ENCODE measurements at places on chromosomes 2 and 18.

DNA sequence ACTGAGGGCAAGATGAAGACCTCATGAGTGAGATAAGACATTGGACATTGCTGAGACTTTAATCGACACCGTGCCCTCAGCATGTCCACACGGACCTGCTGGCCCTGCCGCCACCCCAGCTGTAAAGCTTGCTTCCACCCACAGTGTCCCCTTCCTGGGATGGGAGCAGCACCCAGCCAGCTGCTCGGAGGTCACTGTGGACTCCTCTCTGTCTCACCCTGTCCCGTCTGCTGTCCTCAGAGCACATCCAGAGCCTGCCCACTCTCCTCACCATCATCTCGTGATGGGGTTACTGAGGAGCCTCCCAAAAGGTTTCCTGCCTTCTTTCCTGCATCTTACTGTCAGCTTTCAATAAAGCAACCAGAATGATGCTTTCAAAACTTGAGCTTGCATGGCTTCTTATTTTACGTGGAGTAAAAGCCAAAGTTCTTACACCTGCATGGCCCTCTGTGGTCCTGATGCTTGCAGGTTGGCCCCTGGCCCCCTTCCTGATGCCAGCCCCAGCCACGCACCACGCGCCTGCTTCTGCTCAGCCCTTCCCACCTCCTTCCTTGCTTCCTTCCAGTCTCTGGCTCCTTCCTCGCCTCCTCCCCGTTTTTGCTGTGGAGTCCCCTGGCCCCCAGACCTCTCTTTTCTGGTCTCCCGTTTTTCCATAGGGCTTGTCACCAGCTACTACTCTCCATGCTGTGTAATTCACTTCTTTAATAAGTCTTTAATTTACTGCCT lies 67.0 kb downstream of the DGKD start:
- no peak for DNase-seq

DNA sequence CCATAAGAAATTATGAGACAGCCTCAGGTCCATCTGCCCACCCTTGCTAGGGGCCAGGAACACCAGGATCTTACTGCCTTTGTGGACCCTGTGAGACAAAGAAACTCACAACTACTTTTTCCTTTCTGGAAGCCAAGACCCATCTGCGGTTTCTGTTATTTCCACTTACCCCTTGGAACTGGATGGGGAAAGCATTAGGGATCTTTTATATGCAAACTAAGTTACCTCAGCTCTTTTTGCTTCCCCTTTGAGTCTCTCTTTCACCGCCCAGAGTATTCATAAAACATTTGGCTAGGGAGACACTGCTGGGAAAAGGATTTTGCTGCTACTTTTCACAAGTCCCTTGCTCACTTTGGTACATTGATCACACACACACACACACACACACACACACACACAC lies 95.7 kb downstream of the ZNF385B start:
- DNase-seq: no peak

- DNase-seq: no peak
Measured at GRCh38 chr2:201969938-201970785, 63.5 kb upstream of the FZD7 start.

DNA sequence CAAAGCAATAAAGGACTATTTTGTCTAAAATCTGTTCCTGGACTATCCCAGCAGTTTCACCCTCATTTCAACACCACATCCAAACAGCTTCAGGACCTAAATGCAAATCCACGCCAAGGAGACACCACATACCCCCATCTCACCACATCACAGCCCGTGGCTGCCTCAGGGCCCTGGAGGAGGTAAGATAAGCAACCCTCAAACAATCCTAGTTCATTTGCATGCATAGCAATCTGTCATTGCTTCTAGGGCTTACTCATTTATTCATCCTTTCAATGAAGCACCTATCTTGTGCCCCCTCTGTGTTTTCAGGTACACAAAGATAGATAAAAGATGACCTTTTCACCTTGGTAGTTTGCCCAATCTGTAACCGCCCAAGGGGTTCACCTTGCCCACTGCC lies 86.5 kb downstream of the VSNL1 start:
- no peak for DNase-seq

GRCh38 chr2:136798766-136799165 lies 33.4 kb downstream of the THSD7B start:
- DNase-seq: no peak

DNA sequence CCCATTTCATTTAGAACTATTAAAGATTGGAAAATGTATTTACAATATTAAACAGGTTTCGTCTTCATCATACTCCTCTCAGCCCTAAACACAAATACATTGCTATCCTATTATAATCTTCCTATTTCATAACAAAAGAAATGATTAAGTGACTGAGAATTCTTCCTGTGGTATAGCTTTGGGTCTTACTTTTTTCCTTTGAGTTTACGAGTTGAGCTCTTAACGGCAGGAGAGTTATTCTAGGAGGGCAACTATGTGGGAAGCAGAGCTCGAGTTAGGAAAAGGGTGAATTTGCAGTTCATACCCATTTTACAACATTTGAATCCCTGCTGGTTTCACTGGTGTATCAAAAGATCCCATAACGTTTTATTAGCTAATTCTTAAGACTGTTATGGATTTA lies 105.0 kb downstream of the FIGN start:
- no peak for DNase-seq

DNA sequence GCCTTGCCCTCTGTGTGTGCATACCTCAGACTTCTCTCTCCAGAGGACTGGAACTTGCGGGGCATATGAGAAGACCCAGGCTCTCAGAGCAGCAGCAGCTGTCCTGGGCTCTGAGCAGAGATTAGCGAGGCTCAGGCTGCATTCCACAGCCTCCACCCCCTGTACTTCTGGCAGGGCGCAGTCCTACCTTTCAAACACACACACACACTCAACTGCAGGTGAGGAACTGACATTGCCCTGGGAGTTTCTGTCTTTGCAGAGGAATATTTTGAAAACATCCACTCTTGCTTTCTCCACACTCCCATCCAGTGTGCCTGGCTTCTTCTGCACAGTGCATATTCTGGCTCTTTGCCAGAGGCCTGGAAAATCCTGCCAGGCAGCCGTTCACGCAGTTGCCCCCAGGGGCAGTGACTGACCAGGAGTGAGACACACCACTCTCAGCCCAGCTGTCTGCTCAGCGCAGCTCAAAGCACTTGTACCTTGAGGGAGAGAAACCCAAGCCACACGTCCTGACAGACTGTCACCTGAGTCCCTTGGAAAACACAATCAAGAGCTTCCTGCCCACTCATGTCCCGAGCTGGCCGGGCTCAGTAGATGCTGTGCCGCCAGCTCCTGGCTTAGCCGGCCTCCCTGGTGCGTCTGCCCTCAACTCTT lies 460.8 kb downstream of the RNF144A start:
- DNase-seq: no peak

- DNase-seq: no peak
Measured at GRCh38 chr18:13649397-13650390, 76.7 kb downstream of the FAM210A start.

- DNase-seq: no peak
Measured at GRCh38 chr2:168749297-168749696, 53.1 kb upstream of the NOSTRIN start.

GRCh38 chr2:202408546-202409140 lies 32.5 kb downstream of the BMPR2 start:
- no peak for DNase-seq

GRCh38 chr2:216694082-216694825 lies 1.1 kb downstream of the IGFBP5 start:
- peak; percentile 13 for DNase-seq

- DNase-seq: no peak
Measured at GRCh38 chr2:224126440-224126839, 87.4 kb upstream of the SERPINE2 start.

DNA sequence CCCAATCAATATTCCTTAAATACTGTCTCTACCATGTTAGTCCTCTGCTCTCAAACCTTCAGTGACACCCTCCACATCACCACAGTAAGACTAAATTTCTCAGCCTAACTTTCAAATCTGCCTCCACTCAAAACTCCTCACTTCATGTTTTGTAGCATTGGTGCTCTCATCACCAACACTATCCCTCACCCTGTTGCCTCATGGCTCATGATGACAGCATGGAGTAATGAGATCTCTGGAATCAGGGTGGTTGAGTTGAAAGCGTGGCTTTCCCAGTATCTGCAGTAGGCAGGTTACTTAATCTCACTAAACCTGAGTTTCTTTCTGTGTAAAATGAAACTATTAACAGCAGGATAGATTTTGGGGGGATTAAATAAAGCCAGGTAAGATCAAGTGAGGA lies 621.4 kb downstream of the NYAP2 start:
- no peak for DNase-seq

DNA sequence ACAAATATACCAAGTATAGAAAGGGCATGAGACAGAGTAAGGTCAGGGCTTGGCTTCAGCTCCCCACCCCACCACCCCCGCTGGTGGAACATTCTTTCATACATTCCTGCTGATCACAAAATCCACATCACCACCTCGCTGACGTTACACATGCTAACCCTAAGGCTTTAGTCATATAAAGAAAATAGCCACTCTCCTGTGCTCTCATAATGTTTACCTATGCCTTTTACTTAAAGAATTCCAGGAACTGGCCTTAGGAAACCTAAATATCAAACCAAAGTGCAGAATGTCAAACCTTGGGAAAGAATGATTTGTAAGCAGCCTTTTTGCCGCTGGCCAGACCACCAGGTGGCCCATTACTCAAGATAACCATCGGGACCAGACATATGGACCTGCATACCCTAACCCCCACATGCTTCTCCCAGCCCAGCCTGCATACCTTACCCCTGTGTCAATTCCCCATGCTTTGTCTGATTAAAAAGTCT lies 136.3 kb upstream of the SLC39A10 start:
- DNase-seq: no peak

GRCh38 chr2:45700407-45701013 lies 49.0 kb downstream of the PRKCE start:
- DNase-seq: no peak

- no peak for DNase-seq
Measured at GRCh38 chr2:173678186-173678585, 287.0 kb downstream of the SP3 start.

GRCh38 chr2:239329972-239330572 lies 70.7 kb downstream of the HDAC4 start:
- DNase-seq: no peak

- no peak for DNase-seq
Measured at GRCh38 chr2:23283-23682, 23.0 kb downstream of the FAM110C start.

DNA sequence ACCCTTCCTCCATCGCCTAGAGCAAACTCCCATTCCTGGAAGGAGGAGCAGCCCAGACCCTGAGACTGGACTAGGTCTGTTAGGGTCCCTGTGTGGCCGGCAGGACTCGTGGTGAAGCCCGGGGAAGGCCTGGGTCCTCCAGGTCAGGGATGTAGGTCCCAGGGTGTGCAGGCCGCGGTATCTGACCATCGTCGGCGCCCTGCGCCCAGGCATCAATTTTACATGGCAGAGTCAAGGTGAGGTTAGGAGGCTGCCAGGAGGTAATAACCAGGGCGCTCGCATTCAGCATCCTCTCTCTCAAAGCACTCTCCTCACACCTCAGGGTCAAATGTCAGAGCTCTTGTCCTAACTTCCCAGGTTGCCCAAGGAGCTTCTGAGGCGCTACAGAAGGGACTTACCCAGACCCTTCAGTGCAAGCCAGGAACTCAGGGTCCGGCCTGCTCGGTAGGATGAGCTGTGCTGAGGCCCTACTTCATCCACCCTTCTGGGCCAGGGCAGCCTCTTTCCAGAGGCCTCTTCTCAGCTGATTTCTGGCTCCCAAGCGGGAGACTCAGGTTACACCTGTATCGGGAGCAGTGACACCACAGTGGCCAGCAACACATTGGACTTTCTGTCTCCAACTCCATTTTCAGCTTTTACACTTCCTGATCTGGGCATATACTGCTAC lies 628 bp downstream of the SH2D6 start:
- DNase-seq: no peak

GRCh38 chr2:216842636-216843035 lies 17.2 kb downstream of the TNP1 start:
- DNase-seq: no peak

DNA sequence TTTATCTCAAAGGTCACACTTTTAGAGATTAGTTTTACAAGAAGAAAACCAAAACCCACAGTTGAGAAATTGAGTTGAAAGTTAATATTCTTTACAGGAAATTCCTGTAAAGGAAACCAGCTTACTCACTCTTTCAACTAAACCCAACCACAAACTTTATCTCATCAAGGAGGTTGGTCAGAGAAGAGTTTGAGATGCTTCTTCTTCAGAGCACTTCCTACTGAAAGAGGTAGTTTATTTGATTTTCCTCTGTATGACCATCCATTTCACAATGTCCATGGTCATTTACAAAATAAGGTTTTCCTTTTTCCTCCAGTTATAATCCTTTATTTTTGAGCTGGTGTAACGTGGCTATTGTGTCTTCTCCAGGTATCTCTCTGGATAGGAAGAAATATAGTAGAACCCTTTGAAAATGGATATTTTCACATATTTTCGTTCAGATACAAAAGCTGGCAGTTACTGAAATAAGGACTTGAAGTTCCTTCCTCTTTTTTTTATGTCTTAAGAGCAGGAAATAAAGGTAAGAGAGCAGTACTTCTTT lies 4.5 kb upstream of the IL18RAP start:
- no peak for DNase-seq

DNA sequence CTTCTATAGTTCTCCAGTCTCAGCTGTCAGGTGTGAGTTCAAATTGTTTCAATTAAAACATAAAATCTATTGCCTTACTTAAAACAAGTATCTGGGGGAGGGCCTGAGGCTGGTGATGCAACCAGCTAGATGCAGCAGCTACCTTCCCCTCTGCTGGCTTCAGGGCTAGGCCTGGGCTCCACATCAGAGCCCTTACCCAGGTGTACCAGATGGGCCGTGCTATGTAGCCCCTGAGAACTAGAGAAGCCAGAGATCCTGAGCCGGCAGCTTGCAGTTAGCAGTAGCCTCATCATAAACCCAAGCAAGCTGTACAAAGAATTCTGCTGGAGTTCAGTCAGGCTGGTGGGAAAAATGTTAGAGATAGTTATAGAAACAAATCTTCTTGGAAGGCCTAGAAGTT lies 97.7 kb upstream of the ACAA2 start:
- DNase-seq: no peak

DNA sequence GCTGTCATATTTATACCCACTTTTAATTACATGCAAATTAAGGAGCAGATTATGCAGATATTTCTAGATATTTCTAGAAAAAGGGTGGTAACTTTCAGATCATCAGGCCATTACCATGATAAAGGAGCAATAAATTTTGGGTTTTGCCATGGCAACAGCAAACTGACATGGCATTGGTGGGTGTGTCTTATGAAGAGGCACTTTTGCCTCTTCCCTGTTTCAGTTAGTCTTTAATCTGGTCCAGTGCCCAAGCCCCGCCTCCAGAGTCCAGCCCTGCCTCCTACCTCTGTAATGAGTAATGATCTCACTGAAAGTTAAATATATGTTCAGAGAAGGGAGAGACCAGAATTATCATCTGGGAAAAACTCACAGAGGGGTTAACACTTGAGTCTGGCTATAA lies 124.8 kb downstream of the SCG2 start:
- no peak for DNase-seq

- DNase-seq: peak; percentile 49
Measured at GRCh38 chr18:12904012-12904516, 20.0 kb upstream of the PTPN2 start.

GRCh38 chr2:157414050-157414449 lies 29.8 kb downstream of the CYTIP start:
- no peak for DNase-seq
